ENCODE measurements at places on chromosomes 3 and 15.

GRCh38 chr15:25416693-25417092, 22.1 kb downstream of the UBE3A start:
- DNase-seq, result no peak

DNA sequence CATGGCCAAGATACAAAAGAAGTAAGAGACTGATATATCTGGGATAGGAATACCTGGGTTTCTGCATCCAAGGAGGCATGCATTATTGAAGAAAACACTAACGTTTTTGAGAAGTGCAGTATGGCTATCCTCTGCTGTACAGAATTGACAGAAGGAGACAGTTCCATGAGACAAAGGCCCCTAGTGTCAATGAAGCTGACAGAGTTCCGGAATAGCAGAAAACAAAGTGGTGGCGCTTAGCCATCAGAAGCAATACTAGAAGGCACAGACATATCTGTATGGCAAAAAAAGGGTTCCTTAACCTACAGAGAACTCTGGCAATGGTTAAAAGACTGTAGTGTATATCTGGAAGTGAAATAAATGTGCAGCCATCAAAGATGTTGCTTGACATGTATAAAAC, 77.8 kb downstream of the VGLL3 start:
- DNase-seq, result no peak

DNA sequence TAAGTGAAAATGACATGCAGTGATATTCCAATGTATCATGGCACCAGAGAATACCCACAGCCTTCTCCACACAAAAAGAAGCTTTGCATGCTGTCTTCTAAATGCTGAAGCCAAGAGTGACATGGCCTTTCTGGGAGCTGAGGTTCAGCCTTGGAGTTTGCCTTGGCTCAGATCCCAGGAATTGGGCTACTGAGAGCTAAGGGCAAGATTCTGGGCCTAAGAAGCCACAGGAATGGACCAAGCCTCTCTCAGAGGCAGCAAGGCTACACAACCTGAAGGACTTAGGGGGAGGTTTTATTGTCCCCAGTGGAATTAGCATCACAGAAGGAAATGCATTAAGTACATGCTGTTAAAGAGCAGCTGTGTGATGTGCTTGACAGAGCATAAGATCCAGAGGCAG, 1078.5 kb downstream of the TUSC7 start:
- peak; percentile 15 for DNase-seq

DNA sequence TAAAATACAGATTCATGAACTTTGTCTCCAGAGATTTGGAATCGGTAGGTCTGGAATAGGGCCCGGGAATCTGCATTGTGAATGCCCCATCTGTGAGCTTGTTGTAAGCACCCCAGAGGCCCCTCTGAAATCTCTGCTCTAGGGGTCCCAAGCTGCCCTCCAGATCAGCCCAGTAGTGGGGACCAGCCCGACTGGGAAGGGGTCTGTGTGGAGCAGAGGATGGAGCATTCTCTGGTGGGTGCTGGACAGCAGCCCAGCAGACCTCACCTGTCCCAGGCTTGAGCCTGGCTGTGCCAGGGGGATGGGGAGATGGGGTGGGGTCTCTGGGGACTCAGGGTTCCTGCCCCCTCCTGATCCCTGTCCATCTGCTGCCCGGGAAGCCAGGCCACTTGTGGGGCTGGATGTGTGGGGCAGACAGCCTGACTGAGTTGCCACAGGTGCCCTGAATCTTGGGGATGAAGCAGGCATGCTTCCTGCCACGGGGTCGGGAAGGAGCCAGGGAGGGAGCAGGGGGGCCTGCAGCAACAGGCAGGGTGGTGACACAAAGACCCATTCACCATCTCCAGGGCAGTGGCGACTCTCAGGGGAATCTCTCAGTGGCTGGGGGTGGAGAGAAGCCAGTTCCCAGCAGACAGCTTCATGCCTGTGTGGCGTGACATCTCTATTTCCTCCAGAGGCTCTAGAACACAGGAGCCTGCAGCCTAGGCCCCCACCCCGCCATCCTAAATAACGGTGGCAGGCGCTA, 99.3 kb downstream of the WNT7A start:
- DNase-seq, result no peak

DNA sequence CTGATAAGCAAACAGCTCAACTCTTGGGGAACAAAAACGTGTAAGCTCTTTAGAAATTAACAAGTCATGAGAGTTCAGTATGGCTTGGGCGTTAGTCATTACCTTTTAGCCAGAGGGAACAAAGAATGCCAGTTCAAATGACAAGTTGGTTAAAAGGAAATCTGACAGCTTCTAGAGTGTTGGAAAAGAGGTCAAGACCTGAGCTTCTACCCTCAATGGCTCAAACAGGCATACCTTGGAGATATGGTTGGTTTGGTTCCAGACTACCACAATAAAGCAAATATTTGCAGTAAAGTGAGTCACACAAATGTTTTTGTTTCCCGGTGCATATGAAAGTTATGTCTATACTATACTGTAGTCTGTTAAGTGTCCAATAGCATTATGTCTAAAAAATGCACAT, 136.1 kb downstream of the CACNA1D start:
- DNase-seq, result no peak

DNA sequence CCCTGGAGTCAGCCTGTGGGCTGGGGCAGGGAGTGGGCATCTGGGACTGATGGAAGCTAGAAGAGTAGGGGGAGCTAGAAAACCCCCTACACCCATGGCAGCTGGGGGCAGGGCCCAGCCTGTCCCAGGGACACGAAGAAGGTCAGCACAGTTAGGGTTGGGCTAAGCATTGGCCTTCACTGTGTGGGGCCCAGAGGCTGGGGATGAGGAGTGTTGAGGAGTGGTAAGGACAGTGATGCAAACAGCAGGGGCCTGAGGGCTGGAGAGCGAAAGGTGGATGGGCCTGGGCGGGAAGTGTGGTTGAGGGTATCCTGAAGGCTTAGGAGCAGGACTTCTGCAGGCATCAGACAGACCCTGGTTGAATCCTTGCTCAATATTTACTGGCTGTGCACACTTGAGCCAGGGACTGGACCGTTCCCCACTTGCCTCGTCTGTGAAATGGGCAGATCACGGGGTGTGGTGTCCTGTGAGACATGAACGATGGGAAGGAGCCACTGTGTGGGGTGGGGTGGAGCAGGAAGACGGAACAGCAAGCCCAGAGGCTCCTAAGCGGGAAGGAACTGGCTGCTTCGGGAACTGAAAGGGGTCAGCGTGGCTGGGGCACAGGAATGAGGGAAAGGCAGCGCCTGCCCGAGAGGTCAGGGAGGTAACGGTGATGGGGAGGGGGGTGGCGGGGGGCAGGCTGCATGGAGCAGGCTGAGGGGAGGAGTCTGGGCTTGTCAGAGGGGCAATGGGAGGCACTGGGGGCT, 7.3 kb downstream of the PRKCD start:
- no peak for DNase-seq

- DNase-seq, result no peak
These were observed 576.3 kb upstream of the NECTIN3 start for GRCh38 chr3:110495201-110495927.

DNA sequence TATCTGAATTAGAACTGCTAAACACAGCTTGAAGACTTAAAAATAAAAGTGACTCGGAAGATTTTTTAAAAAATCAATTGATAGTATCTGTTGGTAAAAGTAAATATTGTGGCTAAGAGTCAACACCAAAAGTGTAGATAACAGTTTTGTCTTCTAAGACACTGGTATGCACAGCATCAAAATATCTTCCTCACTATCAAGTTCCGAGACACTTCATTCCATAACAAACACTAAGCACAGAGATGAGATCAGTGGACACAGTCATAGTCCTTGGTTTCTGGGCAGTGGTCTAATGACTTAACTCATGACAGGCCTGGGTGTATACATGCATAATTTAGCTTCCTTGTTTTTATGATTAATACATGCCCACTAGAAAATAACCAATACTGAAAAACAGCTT, 63.2 kb downstream of the PXYLP1 start:
- no peak for DNase-seq

DNA sequence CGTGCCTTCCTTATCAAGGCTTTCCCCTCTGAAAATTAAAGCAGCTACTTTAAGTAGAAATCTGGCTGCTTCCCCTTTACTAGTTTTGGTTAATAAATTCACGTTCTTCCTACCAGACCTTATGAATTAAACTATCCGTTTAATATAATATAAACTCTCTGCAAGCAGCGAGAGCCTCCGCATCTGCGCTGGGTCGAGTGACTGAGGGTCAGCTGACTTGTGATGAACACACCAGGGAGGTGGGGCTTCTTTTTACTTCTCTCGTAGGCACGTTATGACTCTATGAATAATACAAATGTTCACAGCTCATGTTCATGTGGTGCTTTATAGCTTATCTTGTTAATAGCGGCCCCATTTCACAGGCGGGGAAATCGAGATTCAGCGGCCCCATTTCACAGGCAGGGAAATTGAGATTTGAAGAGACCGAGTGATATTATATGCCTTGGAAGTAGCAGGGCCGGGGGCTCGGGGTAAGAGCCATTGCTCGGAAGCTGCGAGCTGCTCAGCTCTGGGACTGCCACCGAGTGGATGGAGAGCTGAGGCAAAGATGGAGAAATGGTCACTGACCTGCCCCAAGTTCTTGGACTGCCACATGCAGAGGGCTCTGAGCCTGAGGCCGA, 8.3 kb downstream of the MUC4 start:
- no peak for DNase-seq

- no peak for DNase-seq
These were observed 9.5 kb upstream of the SLC6A6 start for GRCh38 chr3:14392803-14393319.

DNA sequence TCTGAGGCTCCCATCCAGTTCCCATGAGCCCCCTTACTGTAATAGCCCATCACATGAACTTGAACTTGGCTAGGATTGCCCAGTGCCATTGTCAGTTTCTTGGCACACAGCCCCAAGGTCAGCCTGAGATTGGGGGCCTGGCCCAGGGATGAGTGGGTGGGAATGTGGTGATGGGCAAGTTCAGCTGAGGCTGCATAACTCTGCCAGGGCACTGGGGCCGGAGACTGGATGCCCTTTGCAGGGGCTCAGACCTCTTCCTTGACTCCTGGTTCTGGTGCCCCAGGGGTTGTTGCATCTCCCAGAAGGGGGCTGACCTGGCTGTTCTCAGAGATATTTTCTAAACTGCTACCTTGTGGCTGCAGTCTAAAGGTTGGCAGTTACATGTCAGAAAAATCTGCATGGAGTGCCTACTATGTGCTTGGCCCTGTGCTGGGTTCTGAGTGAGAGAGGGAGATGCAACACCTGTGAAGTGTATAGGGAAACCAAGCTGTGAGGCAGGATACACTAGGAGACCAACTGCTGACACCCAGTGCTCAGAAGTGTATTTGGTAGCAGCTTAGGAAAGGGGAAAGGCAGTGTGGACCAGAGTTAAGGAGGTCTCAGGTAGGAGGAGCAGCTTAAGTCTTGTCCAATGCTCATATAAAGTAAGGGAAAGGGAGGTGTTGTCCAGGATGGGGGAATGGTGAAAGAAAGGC, 74.8 kb upstream of the PRR23C start:
- DNase-seq, result no peak

- DNase-seq, result no peak
These were observed at the start of gene C2CD4A for GRCh38 chr15:62066663-62067447. Gene C2CD4A, plus strand, starts transcription at chr15:62066977. Its CDS starts 637 bp downstream, at chr15:62067614.

DNA sequence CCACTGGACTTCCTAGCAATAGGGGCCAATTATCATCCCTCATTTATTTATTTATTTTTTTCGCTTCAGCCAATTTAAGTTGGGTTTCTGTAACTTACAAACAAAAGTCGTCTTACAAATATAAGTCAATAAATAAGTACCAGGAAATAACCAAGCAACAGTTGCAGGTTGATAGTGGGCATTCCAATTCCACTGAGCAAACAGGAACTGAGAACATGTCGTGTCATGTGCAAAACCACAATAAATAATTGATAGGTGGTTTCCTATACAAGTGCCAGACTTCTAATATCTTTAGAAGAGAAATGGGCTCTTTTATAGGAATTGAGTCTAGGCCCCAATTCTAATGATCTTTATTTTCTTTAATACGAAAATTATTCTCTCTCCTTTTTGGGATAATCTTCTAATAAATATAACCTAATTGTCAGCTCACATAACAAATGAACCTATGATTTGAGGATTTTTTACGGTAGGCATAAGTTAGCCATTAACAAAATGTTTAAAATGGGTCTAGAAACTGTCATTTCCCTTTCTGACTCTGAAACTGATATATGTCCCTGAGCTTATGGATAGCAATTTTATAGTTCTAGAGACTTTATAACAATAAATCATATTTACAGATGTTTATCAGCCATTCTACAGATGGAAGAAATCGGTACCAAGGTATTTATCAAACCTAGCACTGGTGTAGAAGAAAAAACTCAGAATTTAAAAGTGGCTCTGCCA, 571.8 kb downstream of the FOXP1 start:
- no peak for DNase-seq

DNA sequence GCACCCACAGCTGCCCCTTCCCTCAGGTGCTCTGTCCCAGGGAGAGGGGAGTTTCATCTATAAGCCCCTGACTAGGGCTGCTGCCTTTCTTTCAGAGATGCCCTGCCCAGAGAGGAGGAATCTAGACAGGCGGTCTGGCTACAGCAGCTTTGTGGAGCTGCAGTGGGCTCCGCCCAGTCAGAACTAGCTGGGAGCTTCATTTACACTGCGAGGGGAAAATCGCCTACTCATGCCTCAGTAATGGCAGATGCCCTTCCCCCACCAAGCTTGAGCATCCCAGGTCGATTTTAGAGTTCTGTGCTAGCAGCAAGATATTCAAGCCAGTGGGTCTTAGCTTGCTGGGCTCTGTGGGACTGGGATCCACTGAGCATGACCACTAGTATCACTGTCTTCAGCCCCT, 181.2 kb upstream of the RARB start:
- DNase-seq, result no peak

DNA sequence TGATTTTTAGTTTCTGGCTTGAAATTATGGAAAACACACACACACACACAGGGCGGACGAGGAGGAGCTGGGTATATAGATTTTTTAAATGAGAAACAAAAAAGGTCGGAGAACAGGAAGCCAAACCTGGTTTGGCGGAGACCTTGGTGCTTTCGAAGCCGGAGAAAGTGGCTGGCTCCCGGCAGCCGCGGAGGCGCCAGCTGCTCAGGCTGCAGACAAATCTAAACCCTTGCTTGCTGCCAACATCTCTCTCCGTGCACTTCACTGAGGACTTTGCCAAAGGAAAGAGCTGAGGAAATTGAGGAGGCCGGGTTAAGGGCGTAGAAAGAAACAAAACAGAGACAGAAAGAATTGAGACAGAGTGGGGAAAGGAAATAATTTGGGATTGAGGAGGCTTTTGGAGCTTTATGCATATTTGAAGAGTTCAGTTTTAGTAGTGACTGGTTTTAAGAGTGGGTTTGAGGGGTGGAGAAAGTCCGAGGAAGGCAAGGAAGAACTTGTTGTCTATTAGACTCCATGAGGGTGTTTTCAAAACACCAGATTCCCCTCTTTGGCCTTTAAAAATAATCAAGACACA, 2.2 kb downstream of the ZIC1 start:
- DNase-seq, result no peak

- DNase-seq, result no peak
These were observed at the start of gene RAB6B for GRCh38 chr3:133895208-133896001. Gene RAB6B, minus strand, starts transcription at chr3:133895882. Its CDS starts 416 bp downstream, at chr3:133895466.

- DNase-seq, result no peak
These were observed 254.7 kb downstream of the EDEM1 start for GRCh38 chr3:5442106-5442785.

- DNase-seq, result no peak
These were observed 19.8 kb upstream of the ACOX2 start for GRCh38 chr3:58556761-58557221.

- DNase-seq, result no peak
These were observed 5.6 kb upstream of the CCDC13 start for GRCh38 chr3:42778644-42779043.

Data from HS-5 (cell line).